Tongue (tissue), 3 donors: ENCODE measurements at places on chromosomes 11 and 22. TPM values are rescaled to one million over a fixed set of nuclear protein-coding genes. Genes with fewer than 3 reads are reported as not detected.
A peak's percentile ranks its signal among the peaks of the same experiment; 100 is the strongest.

The LRRC74B gene
- total RNA-seq = not detected

The ARFIP2 gene
- 31.8 TPM for total RNA-seq

The OR8D1 gene
- 0.10 TPM for total RNA-seq

The SIK3 gene
- 32.0 TPM for total RNA-seq

The BCL2L13 gene
- total RNA-seq = 61.5 TPM

The SAC3D1 gene
- 8.5 TPM for total RNA-seq

The SLC36A4 gene
- total RNA-seq = 10.4 TPM

The TIMP3 gene
- 171 TPM for total RNA-seq

The ANKRD49 gene
- total RNA-seq = 19.8 TPM

DNA sequence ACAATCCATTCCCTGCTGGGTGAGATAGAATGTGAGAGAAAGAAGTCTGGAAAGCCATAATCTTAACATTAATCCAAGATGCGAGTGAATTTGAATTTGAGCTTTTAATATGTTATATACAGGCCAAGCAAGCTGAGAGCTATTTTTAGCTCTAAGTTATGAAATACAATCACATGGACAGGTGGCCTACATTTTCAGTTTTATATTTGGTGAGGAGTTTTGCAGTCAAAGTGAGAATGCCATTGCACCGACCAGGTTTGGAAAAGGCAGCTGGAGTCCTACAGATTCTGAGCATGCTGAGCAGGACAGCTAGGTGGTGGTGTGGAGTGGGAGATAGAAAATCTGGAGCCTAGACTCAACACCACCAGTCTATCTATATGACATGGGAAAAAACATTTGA is 12.0 kb downstream of the OR5B21 start:
- DNase-seq = no peak

- no peak for DNase-seq
These were observed 119.2 kb upstream of the C11orf87 start for GRCh38 chr11:109302591-109303334.

DNA sequence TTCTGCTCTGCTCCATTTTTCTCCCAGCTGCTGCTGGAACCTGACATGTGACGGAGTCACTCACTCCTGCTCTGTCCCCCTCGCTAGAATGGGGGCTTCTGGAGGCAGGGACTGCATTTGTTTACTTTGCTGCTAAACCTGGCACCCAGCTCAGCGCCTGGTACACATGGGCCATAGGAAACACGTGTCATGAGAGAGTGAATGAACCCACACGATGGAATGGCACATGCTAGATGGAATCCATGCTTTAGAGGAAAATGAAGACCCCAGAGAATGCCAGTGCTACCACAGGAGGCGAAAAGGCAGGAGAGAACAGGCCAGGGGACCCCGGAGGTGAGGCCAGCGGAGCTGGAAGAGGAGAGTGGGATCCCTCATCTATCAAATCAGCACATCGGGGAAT is 160.9 kb downstream of the MPPED1 start:
- no peak for DNase-seq

- DNase-seq = no peak
These were observed 790 bp downstream of the RAB1B start for GRCh38 chr11:66268952-66269905.

DNA sequence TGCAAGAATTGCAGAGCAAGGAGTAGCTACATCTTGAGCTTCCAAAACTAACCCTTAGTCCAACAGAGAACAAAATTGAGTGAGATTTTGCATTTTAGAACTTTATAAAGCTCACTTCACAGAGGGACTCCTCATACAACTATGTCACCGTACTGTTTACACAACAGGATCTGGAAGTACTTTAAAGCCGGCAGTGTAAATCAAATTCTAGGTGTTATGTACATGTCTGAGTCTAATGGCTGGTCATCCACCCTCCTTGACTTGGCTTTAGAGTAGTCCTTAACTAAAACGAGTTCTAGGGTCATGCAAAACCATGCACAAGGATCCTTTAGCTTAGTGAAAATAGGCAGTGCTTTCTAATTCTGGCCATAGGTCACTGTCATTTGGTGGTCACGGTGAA is 23.5 kb downstream of the IRAG1 start:
- DNase-seq = no peak

GRCh38 chr11:2398664-2399355 is 1.7 kb upstream of the TSSC4 start:
- no peak for DNase-seq

- no peak for DNase-seq
These were observed 817 bp downstream of the ARL2 start for GRCh38 chr11:65014726-65015227.

- DNase-seq = no peak
These were observed 73.4 kb downstream of the MYEOV start for GRCh38 chr11:69367211-69367964.

- DNase-seq = peak; percentile 94
These were observed 1.2 kb upstream of the ARHGEF12 start for GRCh38 chr11:120334894-120335462.

GRCh38 chr11:111460340-111460739 is 51.8 kb downstream of the BTG4 start:
- no peak for DNase-seq

DNA sequence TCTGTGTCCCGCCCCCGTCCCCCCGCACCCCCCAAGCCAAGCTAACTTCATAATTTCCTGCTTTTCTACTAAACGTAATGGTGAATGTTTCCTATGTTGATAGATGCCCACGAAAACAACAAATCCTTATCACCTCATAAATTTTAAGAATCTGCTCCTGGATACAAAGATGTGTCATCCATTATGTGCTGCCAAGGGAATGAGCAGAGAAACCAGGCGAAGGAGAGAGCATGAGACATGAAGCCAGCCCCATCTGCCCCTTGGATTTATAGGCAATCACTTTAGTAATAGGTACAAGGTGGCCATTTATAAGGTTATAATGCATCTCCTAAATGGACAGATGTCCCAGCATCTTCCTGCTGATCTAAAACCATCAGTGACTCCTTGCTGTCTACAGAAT is 30.3 kb downstream of the LAYN start:
- DNase-seq = no peak

DNA sequence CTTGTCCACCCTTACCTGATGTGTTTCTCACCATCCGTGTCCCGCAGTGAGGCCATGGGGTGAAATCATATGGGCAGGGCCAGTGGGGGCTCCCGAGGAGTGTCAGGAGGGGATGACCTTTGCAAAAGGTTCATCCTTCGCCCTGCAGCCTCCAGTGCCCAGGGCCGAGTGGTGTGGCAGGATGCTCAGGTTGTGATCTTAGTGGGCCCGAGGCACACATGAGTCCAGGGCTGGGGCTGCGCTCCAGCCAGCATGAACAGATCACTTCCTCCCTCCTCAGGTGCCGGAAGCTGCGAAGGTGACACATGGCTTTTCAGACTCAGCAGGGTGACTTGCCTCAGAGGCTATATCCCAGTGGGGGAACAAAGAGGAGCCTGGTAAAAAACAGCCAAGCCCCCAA is 2.8 kb upstream of the FKBP2 start:
- DNase-seq = no peak

GRCh38 chr11:68936358-68936636 is 32.6 kb downstream of the IGHMBP2 start:
- DNase-seq = no peak

- DNase-seq = no peak
These were observed 13.6 kb downstream of the KCTD17 start for GRCh38 chr22:37065180-37065579.

GRCh38 chr11:83024270-83024854 is 47.3 kb downstream of the RAB30 start:
- DNase-seq = no peak

- no peak for DNase-seq
These were observed 122.2 kb downstream of the DCDC1 start for GRCh38 chr11:31247321-31247720.
